Transverse colon (tissue), 4 donors: ENCODE measurements at places on chromosomes 6 and 20.

DNA sequence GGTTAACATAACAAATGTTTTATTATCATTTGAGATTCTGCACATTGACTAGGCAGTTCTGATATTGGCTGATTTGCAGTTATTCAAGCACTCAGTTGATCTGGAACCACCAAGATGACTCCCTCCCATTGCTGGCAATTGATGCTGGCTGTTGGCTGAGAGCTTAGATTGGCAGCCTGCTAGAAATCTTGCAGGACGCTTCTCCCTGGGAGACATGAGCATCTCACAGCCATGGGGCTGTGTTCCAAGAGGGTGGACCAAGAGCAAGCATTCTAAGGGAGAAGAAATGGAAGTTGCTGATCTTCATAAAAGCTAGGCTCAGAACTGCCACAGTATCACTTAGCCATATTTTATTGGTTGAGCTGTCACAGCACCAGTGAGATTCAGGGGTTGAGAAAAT is 233.4 kb upstream of the ID4 start:
- DNase-seq, result no peak
- H3K4me1 ChIP-seq, result no peaks in the 10 kb centered on the region
- no peak overlapping the region for H3K27ac ChIP-seq
- no peak overlapping the region for H3K4me3 ChIP-seq

DNA sequence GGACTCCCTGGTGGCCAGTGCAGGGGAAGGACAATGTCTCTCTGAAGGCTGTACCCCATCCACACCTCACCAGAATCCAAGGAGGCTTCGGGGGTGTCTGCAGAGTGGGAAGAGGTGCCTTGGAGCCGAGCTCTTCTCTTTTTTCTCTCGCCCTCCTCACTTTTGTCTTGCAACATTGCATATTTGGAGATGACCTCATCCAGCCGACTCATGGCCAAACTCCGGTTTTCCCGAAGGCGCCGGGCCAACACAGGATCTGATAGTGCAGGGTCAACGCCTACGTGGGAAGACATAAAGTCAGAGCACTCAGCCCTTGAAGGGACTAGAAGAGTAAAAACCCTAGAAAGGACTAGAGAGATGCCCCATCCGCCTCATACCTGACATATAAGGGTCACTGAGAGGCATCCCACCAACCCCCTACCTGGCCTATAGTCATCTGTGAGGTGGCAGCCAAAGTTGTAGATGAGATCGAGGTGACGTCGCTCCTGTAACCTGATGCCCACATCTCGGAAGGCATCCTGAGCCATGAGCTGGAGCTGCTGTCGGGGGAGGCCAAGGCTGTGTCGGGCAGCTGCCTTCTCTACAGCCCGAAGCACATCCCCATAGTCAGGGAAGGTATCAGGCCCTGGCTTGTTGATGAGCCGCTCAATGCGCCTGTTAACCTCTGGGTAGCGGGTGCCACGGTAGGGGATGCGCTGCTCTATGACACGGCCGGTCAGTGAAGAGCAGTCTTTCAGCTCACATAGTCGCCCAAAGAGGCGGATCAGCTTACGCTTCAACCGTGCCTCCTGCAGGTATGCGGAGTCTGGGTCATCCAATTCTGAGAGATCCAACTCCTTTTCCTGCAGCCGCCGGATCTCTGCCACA is 3.0 kb upstream of the ZBTB22 start:
- H3K4me1 ChIP-seq, result peaks cover 54% of the 10 kb centered on the region
- H3K36me3 ChIP-seq, result no peaks in the 10 kb centered on the region
- peak; percentile 33 for DNase-seq
- H3K27ac ChIP-seq, result no peak overlapping the region
- no peak overlapping the region for H3K4me3 ChIP-seq

DNA sequence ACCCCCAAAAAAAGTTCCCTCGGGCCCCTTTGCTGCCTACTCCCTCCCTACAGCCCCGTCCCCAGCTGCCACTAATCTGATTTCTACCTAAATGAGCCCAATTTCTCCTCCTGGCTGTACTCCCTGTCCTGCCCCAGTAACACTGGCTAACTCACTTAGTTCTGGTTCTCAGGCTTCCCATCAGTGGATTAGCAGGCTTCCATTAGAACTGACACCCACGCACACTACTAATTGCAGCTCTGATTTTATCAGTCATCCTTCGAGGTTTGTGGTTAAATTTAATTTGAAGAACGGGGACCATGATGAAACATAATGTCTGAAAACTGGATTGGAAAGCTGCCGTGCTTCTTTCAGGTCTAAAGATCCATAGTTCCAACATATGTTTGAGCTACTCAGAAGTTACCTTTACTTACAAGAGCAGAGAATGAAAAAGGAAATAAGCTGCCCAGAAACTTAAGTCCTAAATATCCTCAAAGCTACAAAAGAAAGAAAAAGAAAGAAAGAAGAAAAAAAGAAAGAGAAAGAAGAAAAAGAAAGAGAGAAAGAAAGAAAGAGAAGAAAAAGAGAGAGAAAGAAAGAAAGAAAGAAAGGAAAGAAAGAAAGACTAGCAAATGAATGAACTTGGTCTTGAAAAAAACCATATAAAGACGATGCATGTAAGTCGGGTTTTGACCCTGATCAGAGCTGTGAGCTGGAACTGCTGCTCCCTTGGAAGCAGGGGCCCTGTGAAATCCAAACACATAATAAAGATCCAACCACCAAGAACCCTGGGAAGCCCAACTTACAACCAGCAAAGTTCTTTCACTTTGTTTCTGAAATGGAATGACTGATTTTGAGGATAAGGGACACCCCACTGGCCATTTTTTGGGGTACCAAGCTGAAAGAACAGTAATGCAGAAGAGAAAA is 51.7 kb downstream of the CNKSR3 start:
- no peaks in the 10 kb centered on the region for H3K27me3 ChIP-seq
- no peak for DNase-seq
- no peaks in the 10 kb centered on the region for H3K4me1 ChIP-seq
- no peak overlapping the region for H3K4me3 ChIP-seq
- peak overlapping the region; percentile 68 for H3K27ac ChIP-seq

- H3K27me3 ChIP-seq, result no peaks in the 10 kb centered on the region
- H3K36me3 ChIP-seq, result no peaks in the 10 kb centered on the region
- no peak for DNase-seq
- no peaks in the 10 kb centered on the region for H3K4me1 ChIP-seq
- H3K4me3 ChIP-seq, result no peak overlapping the region
- H3K27ac ChIP-seq, result no peak overlapping the region
Observed at GRCh38 chr6:3195695-3196497, 31.6 kb downstream of the TUBB2B start.

- no peaks in the 10 kb centered on the region for H3K36me3 ChIP-seq
- H3K27ac ChIP-seq, result no peak overlapping the region
- DNase-seq, result no peak
- H3K4me1 ChIP-seq, result peaks cover 7% of the 10 kb centered on the region
- no peak overlapping the region for H3K4me3 ChIP-seq
Observed at GRCh38 chr20:36311141-36311853, 5.2 kb downstream of the DLGAP4 start.

- H3K27me3 ChIP-seq, result no peaks in the 10 kb centered on the region
- H3K36me3 ChIP-seq, result no peaks in the 10 kb centered on the region
- H3K27ac ChIP-seq, result no peak overlapping the region
Observed at GRCh38 chr6:147716434-147716833, 207.9 kb downstream of the SAMD5 start.

DNA sequence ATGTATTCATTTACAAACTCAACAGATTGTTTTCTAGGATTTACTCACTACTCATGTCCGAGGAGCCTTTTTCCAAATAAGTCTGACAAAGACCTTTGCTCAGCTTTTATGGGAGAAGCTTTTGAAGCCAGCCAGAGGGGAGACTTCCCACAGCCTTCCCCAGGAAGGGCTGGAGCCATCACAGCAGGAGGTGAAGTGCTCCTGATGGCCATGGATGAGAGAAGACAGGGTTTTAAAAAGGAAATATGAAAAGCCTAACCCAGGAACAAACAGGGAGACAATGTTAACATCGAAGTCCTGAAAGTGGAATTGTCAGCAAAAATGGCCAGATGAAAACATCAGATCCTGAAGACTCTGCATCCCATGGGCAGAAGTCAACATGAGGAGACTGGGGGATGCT is 11.6 kb upstream of the TAGAP start:
- H3K36me3 ChIP-seq, result no peaks in the 10 kb centered on the region
- H3K4me1 ChIP-seq, result no peaks in the 10 kb centered on the region
- H3K27ac ChIP-seq, result no peak overlapping the region
- H3K4me3 ChIP-seq, result no peak overlapping the region

DNA sequence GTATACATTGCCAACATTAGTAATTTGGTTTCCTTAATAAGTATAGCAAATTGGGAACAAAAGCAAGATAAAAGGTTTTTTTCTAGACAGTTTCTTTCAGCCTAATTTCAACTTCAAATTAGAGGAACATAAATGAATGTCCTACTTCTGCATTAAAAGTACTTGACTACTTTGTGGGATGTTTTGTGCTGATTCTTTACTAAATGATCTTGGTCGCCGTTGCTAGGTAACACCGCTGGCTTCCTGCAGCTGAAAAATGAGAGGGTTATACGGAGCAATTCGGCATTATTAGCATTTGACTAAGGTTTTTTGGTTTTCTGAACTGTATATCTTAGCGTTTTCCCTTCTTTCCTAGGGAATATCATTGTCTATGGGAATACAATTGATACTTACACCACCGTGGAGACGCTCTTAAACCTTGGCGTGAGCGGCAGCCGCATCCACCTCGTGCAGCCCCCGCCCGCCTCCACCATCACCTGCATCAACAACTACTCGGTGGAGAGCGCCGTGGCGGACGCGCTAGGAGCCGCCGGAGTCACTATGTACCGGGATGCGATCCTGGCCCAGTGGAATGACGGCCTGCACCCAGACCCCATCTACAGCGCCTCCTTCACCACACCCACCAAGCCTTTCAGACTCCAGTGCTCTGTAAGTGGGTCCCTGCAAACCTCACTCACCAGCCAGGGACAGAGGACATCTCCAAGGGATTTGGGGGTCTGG is 90.9 kb upstream of the INSM1 start:
- DNase-seq, result no peak
- H3K4me1 ChIP-seq, result no peaks in the 10 kb centered on the region
- no peaks in the 10 kb centered on the region for H3K36me3 ChIP-seq
- no peak overlapping the region for H3K4me3 ChIP-seq
- H3K27me3 ChIP-seq, result peaks cover 4% of the 10 kb centered on the region
- no peak overlapping the region for H3K27ac ChIP-seq

GRCh38 chr6:27599859-27600532 is 127.1 kb upstream of the ZNF184 start:
- DNase-seq, result no peak
- peaks cover 99% of the 10 kb centered on the region for H3K27me3 ChIP-seq
- H3K36me3 ChIP-seq, result no peaks in the 10 kb centered on the region
- H3K4me1 ChIP-seq, result no peaks in the 10 kb centered on the region

GRCh38 chr20:4476903-4477500 is 244.7 kb upstream of the PRND start:
- no peaks in the 10 kb centered on the region for H3K36me3 ChIP-seq
- no peak overlapping the region for H3K27ac ChIP-seq
- no peaks in the 10 kb centered on the region for H3K4me1 ChIP-seq
- no peak overlapping the region for H3K4me3 ChIP-seq
- no peak for DNase-seq
- no peaks in the 10 kb centered on the region for H3K27me3 ChIP-seq

DNA sequence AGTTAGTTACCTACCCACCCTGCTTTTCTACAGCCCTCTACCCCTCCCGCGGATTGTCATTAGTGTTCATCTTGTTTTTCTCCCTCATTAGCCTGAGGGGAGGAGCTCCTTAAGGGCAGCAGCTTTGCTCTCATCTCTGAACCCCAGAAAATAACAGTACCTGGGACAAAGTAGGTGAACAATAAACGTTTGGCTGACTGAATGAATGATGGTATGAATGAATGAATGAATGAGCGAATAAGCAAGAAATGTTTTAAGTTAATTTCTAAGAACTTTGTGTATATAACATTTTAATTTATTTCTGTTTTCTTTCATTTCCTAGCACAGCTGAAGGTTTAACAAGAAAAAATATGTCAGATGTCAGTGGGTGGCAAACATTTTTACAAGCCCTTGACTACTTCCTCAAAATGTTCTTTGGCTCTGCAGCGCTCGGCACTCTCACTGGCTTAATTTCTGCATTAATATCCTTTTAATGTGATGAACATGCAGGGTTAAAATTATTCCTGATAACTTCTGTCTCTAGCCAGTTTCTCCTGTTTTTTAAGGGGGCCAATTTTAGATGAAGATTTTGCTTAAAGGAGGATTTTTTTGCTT is 50.1 kb downstream of the SLC9A8 start:
- no peak overlapping the region for H3K4me3 ChIP-seq
- no peaks in the 10 kb centered on the region for H3K36me3 ChIP-seq
- no peaks in the 10 kb centered on the region for H3K27me3 ChIP-seq
- DNase-seq, result no peak

- DNase-seq, result no peak
- H3K27me3 ChIP-seq, result peaks cover 8% of the 10 kb centered on the region
- H3K27ac ChIP-seq, result no peak overlapping the region
- H3K4me1 ChIP-seq, result no peaks in the 10 kb centered on the region
- H3K4me3 ChIP-seq, result no peak overlapping the region
- no peaks in the 10 kb centered on the region for H3K36me3 ChIP-seq
Observed at GRCh38 chr20:49466114-49466912, 16.2 kb downstream of the KCNB1 start.

DNA sequence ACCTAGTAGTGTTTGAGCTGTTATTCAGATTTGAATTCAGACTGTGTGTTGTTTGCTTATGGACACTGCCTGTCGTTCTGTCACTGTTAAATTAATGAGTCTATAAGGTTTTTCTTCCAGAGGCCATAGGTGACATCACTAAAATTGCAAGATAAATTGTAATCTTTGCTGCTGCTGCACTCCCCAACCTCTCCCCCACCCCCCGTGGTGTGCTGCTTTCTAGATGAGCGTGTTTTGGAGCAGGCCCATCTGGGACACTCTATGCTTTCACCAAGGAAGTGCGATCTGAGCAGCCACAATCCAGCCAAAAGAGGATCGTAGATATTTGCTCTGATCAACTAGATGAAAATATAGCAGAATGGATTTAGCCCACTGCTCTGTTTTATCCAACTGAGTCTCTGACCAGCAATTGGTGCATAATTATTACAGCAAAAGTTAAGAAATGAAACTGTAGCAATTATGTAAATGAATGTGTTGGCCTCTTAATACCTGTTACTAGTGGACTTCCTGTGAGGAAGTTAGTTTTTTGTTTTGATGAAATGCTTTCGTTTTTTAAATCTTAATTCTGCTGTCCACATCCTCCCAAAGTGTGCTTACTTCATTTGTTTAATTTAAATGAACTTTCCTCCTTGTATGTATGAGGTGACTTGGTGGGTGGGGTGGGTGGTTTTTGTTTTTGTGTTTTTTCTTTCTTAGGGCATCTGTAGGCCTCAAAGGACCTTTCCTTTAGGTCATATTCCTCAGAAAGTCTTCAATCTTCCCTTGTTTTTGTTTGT is 58.1 kb downstream of the RPRD1B start:
- DNase-seq, result peak; percentile 26
- H3K36me3 ChIP-seq, result no peaks in the 10 kb centered on the region
- no peaks in the 10 kb centered on the region for H3K27me3 ChIP-seq
- H3K27ac ChIP-seq, result peak overlapping the region; percentile 47

DNA sequence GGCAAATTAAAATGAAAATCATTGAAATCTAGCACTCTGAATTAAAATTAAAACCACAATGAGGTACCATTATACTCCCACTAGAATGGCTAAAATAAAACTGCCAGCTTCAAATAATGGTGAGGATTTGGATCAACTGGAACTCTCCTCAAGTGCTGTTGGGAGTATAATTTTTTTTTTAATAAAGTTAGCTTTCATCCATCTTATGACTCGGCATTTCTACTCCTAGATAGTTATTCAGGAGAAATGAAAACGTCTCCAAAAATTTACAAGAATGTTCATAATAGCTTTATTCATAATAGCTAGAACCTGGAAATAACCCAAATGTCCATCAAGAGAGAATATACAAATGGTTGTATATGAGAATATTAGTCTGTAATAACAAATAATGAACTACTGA is 63.2 kb downstream of the ASXL1 start:
- no peaks in the 10 kb centered on the region for H3K27me3 ChIP-seq
- H3K27ac ChIP-seq, result no peak overlapping the region
- H3K36me3 ChIP-seq, result no peaks in the 10 kb centered on the region
- no peak overlapping the region for H3K4me3 ChIP-seq
